ENCODE measurements at places on chromosomes 6 and 20.

DNA sequence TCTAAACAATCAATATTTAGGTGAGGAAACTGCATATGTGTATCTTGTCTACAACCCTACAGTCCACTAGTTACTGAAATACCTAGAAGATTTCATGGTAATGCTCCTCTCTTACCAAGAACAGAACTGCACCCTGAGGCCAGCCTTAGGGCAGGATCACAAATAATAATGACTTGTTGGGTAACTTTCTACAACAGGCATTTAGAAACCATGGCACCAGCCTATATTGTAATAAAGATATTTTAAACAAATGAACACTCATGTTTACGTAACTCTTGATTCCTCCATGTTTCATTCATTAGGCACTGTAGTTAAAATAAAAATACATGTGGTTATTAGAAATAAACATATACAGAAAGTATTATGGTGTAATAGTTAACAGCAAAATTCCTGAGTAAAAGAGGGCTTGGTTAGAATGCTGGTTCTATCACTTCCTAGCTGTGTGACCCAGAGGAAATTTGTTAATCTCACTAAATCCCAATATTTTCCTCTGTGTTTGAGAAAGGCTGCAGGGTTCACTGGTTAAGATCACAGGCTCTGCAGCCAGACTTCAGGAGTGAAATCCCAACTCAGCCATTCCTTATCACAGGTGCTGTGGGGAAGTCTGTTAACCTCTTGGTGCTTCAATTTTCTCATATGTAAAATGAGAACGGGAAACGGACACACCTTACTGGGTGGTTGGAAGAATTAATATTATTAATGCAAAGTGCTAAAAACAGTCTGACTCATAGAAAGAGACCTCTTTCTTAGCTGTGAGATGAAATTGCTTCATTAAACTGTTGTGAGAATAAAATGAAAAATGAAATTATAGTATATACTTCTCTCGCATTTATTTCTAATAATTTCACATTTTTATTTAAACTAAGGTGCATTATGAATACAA is 8.5 kb downstream of the HMGN3 start:
- no peak for DNase-seq

- DNase-seq: no peak
These were observed 70.9 kb downstream of the MAN1A1 start for GRCh38 chr6:119278625-119279024.

GRCh38 chr20:4160761-4161305 is 145.5 kb upstream of the RNF24 start:
- DNase-seq: no peak

GRCh38 chr20:62117658-62118057 is 4.6 kb upstream of the LSM14B start:
- DNase-seq: peak; percentile 83

DNA sequence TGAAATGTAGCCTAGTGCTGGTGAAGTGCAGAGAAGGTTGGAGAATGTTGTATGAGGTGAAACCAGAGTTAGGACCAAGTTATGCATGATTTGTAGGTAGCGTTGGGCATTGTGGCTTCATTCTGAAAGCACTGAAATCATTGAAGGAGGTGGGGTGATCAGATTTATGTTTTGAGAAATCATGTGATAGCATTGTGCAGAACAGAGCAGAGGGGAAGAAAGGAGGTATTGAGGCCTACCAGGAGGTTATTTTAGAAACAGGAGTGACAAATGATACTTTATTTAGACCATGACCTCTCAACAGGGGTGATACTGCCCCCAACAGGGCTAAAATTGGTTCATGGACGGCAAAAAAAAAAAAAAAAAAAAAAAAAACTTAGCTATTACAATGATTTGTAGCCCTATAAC is 15.6 kb upstream of the HMGN3 start:
- DNase-seq: no peak

GRCh38 chr20:17406051-17406590 is 125.1 kb downstream of the BFSP1 start:
- DNase-seq: no peak

- no peak for DNase-seq
These were observed 208.7 kb upstream of the PREP start for GRCh38 chr6:105611606-105612005.

- no peak for DNase-seq
These were observed 37.2 kb upstream of the VGLL2 start for GRCh38 chr6:117228202-117228601.

GRCh38 chr20:63449796-63450730 is 22.4 kb downstream of the KCNQ2 start:
- no peak for DNase-seq

DNA sequence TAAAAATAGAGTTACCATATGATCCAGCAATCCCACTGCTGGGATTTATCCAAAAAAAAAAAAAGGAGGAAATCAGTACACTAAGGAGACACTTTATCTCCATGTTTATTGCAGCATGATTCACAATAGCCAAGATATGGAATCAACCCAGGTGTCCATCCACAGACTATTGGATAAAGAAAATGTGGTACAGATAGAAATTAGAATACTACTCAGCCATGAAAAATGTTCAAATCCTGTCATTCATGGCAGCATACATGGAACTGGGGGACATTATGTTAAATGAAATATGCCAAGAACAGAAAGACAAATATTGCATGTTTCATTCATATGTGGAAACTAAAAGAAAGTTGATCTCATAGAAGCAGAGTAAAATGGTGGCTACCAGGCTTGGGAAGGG is 75.3 kb downstream of the ERMARD start:
- DNase-seq: no peak

Data from CD8-positive, alpha-beta memory T cell (primary cell).